RKO (cell line): ENCODE measurements at places on chromosomes 7 and 10.

DNA sequence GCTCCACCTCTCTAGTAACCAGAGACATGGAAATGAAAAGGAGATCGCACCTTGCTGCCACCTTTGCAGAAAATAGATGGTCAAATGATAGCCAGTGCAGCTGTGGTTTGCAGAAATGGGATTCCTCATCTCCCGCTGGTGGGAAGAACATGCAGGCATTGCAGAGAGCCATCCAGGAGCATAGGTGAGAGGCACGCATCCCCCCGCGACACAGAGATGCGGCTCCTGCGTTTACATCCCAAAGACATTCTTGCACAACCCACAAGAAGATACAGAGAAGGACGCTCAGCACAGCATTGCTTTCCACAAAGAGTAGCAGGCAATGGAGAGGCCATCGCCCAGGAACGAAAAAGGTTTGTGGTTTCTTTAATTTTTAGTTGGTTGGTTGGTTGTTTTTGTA is 56.2 kb downstream of the OAT start:
- no peak for DNase-seq

GRCh38 chr7:127877951-127878350 is 153.3 kb downstream of the LRRC4 start:
- DNase-seq: no peak

GRCh38 chr10:71396084-71396710 is 523 bp upstream of the CDH23 start:
- DNase-seq: no peak

GRCh38 chr10:124387078-124387874 is 31.4 kb downstream of the OAT start:
- no peak for DNase-seq

- DNase-seq: no peak
These were observed 12.7 kb downstream of the FAS start for GRCh38 chr10:89003344-89003743.

DNA sequence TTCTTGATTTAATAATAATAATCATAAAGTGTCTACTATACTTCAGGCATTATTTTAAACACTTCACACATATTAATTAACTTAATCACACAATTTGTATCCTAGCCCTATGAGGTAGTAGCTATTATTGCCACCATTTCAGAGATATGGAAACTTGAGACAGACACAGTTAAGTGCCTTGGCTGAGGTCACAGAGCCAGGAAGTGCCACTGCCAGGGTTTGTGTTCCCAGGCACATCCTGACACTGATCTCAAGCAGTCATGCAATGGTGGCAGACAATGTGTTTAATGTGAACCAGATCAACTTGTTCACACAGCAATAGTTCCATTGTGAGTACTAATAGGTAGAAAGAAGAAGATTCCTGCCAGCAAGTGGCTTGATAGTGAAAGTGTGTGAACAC is 666.0 kb downstream of the SUGCT start:
- no peak for DNase-seq

DNA sequence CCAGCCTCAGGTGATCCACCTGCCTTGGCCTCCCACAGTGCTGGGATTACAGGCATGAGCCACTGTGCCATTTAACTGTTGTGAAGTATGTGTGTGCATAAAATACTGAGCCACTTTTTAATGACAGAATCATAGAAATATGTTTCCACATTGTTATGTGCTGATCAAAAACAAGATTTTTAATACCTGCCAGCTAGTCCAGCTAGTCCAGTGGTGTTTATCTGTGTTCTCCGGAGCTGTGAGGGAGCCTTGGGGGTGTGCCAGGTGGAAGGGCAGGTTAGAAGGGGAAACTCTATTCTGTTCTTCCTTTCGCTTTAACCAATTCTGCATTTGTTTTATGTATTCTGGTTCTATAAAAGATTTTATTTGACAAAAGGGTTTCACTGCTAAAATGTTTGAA is 7.0 kb downstream of the FAM221A start:
- no peak for DNase-seq

GRCh38 chr7:157293413-157293788 is 43.4 kb upstream of the DNAJB6 start:
- DNase-seq: no peak

- no peak for DNase-seq
These were observed 89.6 kb downstream of the ELAPOR2 start for GRCh38 chr7:86969865-86970264.

- no peak for DNase-seq
These were observed 290.5 kb downstream of the TFEC start for GRCh38 chr7:115740043-115740442.

DNA sequence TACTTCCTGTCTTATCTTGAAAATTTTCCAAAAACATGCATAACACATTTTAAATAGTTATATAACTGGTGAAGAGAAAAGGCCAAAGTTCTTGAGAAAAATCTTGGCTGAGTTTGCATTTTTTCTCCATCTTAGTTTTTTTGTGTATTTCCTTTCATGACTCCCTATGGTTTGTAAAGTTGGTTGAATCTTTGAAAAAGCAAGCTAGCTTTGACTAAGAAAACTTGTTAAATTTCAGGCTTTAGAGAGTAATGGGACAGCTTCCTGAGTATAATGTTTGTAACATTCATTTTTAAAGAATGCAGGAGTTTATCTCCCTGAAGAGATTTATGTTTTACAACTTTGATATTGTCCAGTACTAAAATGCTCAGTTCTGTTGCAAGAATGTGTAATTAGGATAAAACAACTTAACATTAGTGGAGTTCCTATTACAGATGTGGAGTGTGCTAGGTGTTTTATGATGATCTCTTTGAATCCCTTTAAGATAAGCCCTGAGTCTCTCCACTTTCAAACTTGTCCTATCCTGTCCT is 11.1 kb upstream of the HERPUD2 start:
- DNase-seq: no peak

DNA sequence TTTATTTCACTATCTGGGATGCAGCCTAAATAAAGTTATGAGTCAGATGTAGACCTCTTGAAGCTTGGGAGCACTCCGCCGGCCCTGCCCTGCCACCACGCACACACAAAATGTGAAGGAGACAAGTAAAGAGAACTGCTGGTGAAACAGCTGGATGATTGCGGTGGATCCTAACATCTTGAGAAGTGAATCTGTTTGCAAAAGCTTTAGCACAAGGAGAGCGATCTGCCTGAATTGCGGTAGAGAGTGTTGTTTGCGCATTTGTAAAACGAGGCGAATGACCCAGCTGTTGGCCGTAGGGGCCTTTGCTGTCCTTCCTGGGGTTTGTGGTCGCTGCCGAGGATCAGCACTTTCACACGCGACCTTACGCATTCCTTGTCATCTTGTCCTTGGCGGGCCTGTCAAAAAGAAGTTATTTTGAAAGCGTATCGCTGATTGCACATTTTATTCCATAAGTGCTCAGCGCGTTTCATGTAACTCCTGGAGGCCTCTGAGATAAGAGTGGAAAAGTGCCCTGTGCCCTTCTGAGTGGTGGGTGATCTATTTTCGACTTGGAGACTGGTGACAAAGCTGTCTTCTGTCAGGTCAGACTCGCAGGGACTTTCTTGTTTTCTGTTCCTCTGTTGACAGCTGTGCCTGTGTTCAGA is 40.8 kb downstream of the RBM20 start:
- no peak for DNase-seq

- DNase-seq: no peak
These were observed 36.4 kb downstream of the GDI2 start for GRCh38 chr10:5776881-5777197.

DNA sequence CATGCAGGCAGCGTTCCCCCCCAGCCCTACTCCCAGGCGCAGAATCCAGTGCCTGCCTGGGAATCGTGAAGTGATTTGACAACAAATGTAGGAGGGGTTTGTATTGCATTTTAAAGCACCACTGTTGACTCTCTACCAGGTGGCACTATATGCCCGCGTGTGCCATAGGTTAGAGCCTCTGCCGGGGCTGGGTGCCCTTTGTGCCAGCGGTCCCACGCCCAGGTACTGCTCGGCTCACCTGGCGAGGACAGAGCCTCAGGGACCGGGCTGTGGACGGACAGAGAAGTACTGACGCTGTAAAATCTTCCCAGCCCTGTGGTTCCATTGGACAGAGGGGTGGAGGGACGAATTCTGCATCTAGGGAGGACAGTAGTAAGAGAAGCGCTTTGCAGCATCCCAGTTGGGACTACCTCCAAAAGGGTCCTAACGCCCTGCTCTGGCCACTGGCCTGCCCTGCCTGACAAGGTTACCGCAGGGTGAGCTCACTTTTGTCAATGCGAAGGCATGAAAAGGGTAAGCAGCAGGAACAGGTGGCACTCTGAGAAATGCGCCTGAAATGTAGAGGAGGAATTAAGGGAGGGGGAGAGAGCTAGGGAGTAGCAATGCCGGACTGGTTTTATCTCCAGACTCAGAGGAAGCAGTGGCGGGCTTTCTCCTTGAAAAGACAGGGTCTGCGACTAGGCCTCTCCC is 788 bp upstream of the CACNA2D1 start:
- DNase-seq: no peak

- DNase-seq: no peak
These were observed 75.4 kb downstream of the PROSER2 start for GRCh38 chr10:11898372-11899066.

GRCh38 chr10:6025683-6026255 is 36.4 kb downstream of the IL2RA start:
- no peak for DNase-seq

- no peak for DNase-seq
These were observed 60.9 kb downstream of the ANKRD7 start for GRCh38 chr7:118285358-118285757.

DNA sequence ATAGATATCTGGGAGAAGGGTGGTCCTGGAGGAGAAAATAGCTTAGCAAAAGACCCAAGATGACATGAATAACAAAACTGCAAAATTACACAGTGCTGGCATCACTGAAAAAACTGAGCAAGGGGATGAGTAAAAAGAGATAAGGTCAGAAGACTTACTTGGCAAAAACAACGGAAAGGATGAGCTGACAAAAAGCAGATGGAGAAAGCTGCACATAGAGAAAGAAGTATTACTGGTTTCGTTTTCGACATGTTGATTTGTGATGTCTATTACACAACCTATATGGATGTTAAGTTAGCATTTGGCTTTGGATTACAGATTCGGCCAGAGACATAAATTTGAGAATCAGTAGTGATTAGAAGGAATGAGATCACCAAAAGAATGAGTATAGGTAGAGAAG is 132.1 kb downstream of the MACC1 start:
- no peak for DNase-seq

DNA sequence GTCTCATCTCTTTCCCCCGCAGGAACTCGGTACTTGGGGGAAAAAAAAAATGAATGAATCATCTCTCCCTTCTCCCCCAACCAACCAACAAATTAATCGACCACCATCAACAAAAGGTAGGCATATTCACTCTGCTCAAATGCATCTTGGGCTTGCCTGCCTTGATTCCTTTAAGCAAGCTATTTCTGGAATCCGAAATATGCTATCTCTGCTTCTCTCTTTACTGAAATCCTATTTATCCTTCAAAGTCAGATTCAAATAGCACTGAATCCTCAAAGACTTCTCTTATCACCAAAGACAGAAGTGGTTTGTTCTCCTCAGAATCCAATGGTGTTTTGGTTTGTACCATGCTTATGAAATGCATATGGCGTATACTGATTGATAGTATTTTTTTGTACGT is 49.6 kb upstream of the TPK1 start:
- no peak for DNase-seq

DNA sequence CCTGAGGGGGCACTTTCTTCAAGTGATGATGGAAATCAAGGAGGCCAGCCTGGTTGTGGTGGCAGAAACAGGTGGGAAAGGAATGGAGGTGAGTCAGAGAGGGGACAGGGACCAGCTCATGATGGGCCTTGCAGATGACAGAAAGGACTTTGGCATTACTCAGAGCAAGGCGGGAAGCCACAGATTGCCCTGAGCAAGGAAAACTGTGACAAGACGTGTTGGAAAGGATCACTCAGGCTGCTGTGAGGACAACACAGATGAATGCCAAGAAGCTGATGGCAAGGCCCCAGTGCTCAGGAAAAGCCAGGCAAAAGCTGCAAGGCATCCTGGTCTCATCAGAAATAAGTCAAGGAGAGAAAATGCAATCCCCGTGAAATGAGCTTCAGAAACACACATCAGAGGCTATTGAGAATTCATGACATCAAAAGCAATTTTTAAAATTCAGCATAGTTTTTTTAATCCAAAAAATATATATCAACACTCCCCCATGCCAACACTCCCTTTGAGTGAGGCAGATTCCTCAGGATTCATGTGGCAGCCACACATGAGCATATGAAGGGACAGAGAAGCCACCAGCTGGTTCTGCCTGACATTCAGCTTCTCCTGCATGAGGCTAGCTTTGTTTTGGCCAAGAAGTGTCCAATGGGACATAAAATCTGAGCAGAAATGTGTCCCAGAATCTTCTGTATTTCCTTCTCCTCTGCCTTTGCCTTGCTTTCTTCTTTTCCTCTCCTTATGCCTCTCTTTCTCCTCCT is 244.5 kb upstream of the MYO3A start:
- DNase-seq: no peak

DNA sequence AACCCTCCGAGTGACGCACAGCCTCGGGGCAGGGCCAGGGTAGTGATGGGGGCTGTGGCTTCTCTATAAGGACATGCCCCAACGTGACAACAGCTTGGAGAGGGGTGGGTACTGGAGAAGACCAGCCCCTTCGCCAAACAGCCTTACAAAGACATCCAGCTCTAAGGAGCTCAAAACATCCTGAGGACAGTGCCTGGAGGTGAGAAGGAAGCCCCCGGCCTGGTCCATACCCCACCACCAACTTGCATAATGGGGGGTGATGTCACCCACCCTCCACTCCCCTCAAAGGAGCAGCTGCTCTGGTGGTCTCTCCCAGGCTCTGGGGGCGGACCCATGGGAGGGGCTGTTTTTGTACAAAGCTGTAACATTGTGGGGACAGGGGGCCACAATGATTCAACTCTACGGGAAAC is 15.1 kb downstream of the PRSS2 start:
- no peak for DNase-seq

DNA sequence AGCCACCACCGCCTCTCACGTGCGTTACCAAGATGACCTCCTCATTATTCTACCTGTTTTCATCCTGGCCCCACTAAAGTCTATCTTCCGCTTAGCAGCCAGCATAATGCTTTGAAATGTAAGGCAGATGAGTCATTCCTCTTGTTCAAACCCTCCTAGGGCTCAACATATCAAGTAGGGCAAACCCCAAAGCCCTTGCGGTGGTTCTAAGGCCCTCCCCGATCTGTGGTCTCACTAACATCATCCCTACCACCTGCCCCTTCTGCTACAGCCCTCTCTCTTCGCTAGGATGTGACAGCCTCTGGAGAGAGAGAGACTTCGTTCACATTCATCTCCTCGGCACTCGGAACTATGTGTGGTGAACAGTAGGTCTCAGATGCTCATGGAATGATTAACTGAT is 94.8 kb downstream of the SVIL start:
- DNase-seq: no peak

DNA sequence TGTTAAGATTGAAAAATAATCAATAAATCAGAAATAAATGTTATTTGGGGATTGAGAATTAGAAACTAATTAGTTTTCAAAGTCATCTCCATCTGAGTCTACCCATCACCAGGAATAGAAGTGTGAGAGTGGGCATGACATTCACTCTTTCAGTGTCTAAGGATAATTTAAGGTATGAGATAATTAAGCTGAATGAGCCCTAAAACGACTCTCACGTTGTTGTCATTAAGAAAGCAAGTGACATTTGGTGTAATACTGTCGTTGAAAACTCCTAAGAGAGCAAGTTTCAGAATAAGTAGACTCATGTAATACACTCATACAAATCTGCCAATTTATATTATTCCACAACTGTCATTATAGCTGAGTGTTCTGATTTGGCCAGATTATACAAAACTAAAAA is 7.1 kb downstream of the AGMO start:
- DNase-seq: no peak
